Brain (organoid and tissue), 16 donors: ENCODE measurements at places on chromosomes 1 and 21.

DNA sequence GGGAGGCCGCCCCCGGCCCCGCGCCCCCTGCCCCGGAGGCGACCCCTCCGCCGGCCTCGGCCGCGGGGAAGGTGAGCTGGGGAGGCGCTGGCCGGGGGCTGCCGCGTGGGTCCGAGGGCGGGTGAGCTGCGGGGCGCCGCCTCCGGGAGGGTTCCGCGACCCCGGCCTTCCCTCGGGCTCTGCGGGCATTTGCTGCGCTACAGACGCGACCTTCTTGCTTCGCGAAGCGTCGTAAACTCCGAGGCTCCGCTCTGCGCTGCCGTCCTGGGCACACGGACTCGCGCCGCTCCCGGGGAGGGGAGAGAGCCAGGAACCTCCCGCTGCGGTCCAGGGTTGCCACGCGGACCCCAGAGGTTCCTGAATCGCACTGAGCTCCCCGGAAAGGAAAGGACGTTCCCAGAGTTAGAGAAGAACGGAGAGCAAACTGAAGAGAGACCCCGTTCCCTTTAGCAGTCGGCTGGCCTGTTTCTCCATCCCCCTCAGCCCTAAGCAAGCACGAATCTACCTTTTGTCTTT lies 345 bp downstream of the SLX9 start:
- peak; percentile 20 for DNase-seq

- DNase-seq, result no peak
Measured at GRCh38 chr21:34018910-34019309, 54.5 kb upstream of the MRPS6 start.

DNA sequence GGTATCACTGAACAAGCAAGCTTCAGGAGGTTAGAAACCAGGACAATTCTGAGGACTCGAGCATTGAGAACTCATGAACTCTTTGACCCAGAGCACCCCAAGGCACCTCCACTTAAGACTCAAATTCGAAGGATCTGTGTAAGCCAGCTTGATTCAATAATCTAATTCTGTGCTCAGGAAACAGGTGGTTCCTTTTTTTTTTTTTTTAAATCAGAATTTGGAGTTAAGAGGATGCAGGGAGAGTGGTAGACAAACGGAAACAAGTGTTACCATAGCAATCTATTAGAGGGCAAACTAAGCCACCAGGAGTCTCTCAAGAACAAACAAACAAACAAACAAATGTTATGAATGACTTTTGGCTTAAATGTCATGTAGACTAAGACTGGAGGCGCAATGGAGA lies 53.8 kb upstream of the DPH5 start:
- DNase-seq, result no peak

DNA sequence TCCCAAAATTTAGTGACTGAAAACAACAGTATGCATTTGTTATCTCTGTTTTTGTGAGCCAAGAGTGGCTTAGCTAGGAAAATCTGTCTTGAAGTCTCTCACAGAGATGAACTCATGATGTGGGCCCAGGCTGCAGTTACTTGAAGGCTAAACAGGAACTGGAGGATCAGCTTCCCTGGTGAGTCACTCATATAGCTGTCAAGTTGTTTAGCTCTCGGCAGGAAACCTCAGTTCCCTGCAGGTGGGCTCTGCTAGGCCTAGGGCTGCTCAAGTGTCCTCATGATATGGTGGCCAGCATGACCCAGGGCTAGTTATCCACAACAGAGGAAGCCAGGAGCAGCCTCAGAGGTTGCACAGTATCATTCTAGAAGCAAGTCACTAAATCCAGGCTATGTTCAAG lies 30.2 kb upstream of the DDX59 start:
- no peak for DNase-seq

DNA sequence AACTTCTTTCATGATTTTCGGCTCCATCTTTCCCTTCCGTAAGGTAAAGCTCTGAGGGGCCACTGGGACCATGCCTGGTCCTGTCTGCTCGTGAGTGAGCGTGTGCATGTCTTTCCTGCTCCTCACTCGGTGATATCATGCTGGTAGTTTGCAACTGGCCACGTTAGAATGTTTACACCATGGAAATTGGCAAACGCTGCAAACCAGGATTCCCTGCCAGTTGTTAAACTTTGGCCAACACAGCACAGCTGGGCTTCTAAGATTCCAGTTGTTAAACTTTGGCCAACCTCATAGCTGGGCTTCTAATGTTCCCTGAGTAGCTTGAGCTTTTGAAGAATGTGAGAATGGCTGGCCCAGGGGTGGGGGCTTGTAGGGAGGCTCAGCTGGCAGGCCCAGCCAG lies 68.0 kb upstream of the ACTL8 start:
- no peak for DNase-seq

- DNase-seq, result no peak
Measured at GRCh38 chr1:1619917-1620361, 4.6 kb downstream of the MIB2 start.

DNA sequence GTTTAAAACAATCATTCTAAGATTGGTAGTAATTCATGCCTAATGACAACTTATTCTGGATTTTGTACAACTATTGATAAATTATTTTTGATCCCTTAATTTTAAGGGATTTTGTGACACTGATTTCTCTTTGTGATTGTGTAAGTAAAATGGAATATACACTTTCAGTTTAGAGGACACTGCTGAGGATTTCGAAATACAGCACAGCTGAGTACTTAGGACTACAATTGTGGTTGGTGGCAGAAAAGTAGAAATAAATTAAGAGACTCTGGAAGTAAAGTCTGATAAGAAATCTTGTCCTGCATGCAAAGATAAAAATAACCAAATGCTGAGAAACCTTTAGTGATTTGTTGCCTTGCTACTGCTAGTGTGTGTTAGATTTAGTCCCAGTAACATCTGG lies 40.0 kb downstream of the TYW3 start:
- DNase-seq, result no peak

GRCh38 chr1:168297019-168297730 lies 16.5 kb downstream of the TBX19 start:
- DNase-seq, result no peak

GRCh38 chr1:66330722-66331141 lies 203.2 kb upstream of the SGIP1 start:
- no peak for DNase-seq

DNA sequence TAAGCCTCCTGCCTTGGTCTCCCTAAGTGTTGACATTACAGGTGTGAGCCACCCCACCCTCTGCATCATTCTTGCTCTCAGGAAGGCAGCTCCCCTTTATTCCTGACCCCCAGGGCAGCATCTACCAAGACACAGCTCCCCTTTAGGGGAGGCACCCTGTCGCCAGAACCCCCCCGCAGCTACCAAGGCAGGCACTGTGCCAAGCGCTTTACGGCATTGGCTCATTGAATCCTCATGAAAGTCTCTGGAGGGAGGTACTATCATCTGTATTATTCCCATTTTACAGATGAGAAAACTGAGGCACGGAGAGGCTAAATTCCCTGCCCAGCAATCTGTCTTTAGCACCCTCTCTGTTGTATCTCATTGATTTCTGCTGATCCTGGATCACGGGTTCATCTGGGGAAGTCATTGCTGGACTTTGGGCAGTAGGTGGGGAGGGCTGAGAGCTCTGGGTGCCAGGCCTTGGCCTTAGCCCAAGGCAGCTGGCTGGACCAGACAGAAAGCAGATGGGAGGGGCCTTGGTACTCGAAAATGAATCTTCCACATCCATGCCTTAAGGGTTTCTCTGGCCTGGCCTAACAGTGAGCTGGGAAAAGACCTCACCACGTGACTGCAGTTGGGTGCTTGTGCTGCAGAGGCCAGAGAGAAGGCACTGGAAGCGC lies 5.9 kb downstream of the PLOD1 start:
- DNase-seq, result peak; percentile 25

- DNase-seq, result no peak
Measured at GRCh38 chr1:21909286-21909759, 27.8 kb downstream of the HSPG2 start.

DNA sequence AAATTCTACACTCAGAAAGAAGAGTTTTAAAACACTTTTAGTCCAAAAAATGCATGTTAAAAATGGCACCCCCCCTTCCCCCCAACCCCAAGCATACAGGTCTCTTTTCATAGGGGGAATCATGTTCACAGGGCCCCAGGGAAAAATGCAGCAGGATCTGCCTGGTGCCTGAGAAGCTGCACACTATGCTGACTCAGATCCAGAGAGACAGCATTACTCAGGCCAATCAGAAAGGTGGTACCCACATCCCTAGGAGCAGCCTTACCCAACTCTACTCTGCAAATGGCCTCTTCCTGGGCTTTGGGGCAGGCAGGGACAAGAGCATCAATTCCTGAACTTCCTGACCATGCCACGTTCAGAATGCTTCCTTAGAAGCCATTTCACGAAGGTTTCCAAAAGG lies 119.0 kb downstream of the HIVEP3 start:
- DNase-seq, result no peak

DNA sequence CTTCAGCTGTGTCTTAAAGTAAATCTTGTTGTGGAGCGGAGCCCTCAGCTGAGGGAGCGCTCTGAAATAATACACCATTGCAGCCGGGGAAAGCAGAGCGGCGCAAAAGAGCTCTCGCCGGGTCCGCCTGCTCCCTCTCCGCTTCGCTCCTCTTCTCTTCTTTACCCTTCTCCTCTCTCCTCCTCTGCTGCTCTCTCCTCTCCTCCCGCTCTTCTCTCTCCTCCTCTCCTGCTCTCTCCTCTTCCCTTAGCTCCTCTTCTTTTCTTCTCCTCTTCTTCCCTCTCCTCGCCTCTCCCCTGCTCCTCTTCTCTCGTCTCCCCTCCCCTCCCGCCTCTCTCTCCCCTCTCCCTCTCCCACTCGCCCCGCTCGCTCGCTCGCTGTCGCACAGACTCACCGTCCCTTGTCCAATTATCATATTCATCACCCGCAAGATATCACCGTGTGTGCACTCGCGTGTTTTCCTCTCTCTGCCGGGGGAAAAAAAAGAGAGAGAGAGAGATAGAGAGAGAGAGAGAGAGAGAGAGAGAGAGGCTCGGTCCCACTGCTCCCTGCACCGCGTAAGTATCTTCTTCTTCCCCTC lies at the start of gene PROX1:
TSS of gene PROX1 (plus strand) at position 47 of the 580 bp plus-strand sequence. CDS start 8,563 bp downstream, outside the sequence.
- no peak for DNase-seq

DNA sequence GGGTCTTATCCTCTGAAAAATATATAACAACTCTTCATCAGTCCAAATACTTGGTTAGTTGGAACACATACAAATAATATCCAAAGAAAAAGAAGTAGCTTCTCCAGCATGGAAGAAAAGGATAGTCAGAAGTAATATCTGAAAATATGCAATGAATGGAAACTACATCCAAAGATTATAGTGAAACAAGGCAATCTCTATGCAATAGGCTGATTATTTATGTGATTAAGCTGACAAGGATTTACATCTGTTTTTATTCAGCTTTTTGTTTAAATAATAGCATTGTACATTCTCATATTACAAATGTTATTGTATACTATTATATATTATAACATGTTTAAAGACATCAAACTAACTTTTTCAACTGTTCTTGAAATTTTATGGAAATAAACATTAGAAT lies 15.3 kb upstream of the TGFBR3 start:
- no peak for DNase-seq

DNA sequence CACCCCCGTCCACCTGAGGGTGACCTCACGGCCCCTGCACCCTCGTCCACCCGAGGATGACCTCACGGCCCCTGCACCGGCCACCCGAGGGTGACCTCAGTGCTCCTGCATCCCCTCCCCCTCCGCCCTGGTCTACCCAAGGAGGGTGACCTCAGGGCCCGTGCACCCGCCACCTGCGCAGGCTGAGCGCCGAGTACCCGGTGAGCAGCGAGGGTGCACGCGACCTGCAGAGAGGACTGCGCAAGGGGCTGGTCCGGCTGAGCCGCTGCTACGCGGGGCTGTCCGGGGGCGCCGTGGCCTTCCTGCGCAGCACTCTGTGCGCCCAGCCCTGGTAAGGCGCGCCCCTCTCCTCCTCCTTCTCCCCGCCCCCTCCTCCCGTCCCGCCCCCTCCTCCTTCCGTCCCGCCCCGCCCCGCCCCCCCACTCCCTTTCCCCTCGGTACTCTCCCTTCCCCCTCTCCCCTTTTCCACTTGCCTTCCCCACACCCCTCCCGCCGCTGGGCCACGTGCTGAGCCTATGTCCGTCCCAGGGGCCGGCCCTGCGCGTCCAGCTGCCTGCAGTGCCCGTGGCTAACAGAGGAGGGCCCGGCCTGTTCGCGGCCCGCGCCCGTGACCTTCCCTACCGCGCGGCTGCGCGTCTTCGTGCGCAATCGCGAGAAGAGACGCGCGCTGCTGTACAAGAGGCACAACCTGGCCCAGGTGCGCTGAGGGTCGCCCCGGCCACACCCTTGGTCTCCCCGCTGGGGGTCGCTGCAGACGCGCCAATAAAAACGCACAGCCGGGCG lies 28.4 kb downstream of the TRIM11 start:
- DNase-seq, result peak; percentile 84

DNA sequence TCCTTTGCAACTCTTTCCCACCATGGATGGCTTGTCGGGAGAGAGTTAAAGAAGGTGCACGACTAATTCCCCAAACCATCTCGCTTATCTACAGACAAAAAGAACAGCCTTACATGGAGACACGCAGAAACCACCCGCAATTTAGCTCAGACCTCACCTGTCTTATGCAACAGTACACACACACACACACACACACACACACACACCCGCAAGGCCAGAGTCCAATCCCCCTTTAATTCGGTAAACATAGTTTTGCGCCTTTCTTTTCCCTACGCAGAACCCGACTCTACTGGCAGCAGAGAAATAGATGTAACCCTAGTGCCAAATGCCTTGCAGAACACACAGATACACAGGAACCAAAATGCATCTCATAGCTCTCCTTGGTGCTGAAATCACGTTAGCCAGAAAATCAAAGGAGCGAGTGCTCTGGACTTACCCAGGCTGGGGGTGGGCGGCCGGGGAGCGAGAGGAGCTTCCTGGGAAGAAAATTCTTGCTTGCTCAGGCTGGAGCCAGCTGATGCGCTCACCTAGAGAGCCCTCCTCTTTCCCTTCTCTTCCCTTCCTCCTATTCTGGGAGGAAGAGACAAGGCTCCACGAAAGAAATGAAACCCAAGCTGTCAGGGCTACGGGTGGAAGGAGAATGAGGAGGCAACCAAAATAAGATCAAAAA lies 470 bp downstream of the TNR start:
- DNase-seq, result peak; percentile 61

- no peak for DNase-seq
Measured at GRCh38 chr21:46063227-46063626, 34.7 kb upstream of the COL6A2 start.

DNA sequence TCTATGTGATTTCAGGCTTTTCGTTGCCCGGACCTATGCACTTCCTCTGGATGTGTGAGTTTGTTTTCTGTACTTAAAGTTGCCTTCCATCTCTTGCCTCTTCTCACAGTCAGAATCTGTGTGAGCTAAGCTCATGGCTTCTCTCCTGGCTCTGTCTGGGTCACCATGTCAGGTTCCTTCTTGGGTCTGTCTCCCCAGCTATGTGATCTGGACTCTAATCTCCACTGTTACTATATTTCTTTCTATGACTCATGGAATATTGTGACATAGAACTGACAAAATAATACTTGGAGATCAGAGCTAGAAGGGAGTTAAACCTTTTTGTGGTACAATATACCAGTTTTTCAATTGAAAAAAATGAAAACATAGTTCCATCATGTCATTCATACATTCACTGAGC lies 172.7 kb upstream of the FGGY start:
- DNase-seq, result no peak

GRCh38 chr1:77831976-77832711 lies 52.7 kb downstream of the MIGA1 start:
- peak; percentile 12 for DNase-seq
